ENCODE measurements at places on chromosomes 6 and 20.
A peak's percentile ranks its signal among the peaks of the same experiment; 100 is the strongest.

GRCh38 chr20:46811224-46812084, 83.2 kb upstream of the EYA2 start:
- DNase-seq, result no peak

- DNase-seq, result no peak
Measured at GRCh38 chr6:158039571-158040050, 57.9 kb downstream of the SYNJ2 start.

- no peak for DNase-seq
Measured at GRCh38 chr6:4510906-4511640, 265.1 kb upstream of the CDYL start.

- no peak for DNase-seq
Measured at GRCh38 chr6:134398453-134398852, 80.5 kb upstream of the SGK1 start.

GRCh38 chr20:35341366-35342028, 49.3 kb upstream of the FAM83C start:
- no peak for DNase-seq

GRCh38 chr6:125802943-125803377, 12.2 kb downstream of the NCOA7 start:
- no peak for DNase-seq

DNA sequence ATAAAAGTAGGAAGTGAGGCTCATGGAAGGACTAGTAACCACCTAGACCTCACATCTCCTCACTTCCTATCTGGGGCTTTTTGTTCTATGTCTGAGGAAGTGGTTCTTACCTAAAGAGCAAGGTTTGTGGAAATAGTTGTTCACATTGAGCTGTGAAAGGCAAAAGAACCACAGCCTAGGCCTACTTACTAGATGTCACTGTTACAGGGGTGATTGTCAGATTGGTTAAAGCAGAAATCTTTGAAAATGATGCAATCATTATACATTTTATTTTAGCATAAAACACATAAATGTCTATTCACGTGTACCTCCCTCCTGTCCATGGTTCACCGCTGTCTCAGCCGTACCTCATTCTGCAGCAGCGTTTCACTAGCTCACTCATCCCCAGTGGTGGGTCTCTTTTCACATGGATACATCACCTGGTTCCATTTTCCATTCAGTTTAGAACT, 268.8 kb downstream of the TMEM242 start:
- no peak for DNase-seq

- no peak for DNase-seq
Measured at GRCh38 chr6:150722614-150723344, 123.1 kb downstream of the PLEKHG1 start.

- DNase-seq, result no peak
Measured at GRCh38 chr6:159981403-159982245, 12.7 kb downstream of the IGF2R start.

GRCh38 chr6:130306377-130306776, 59.4 kb upstream of the TMEM200A start:
- no peak for DNase-seq

DNA sequence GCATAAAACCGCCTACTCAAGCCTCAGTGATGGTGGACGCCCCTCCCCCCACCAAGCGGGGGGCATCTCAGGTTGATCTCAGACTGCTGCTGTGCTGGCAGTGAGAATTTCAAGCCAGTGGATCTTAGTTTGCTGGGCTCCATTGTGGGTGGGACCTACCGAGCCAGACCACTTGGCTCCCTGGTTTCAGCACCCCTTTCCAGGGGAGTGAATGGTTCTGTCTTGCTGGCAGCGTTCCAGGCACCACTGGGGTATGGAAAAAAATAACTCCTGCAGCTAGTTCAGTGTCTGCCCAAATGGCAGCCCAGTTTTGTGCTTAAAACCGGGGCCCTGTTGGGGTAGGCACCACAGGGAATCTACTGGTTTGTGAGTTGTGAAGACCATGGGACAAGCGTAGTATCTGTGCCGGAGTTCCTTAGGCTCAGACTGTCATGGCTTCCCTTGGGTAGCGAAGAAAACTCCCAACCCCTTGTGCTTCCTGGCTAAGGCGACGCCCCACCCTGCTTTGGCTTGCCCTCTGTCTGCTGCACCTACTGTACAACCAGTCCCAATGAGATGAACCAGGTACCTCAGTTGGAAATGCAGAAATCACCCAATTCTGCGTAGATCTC, 1334.5 kb upstream of the ADGRB3 start:
- no peak for DNase-seq

- DNase-seq, result no peak
Measured at GRCh38 chr6:114343782-114344144, 940 bp upstream of the HS3ST5 start.

DNA sequence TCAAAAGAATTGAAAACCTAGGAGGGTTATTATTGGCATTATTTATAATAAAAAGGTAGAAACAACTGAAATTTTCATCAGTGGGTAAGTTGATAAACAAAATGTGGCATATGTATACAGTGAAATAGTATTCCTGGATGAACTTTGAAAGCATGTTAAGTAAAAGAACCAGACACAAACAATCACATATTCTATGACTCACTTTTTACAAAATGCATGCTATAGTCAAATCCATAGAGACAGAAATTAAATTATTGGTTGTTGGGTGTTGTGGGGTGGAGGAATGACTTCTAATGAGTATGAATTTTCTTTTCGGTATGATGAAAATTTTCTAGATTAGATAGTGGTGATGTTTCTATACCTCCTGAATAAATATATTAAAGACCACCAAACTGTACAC, 94.6 kb downstream of the LRRC1 start:
- no peak for DNase-seq

- DNase-seq, result no peak
Measured at GRCh38 chr6:40287296-40287850, 299.8 kb downstream of the LRFN2 start.

- peak; percentile 79 for DNase-seq
Measured at GRCh38 chr6:128520436-128521281, at the start of gene PTPRK. PTPRK (minus strand) TSS chr6:128520599; CDS start chr6:128520358, 241 bp downstream.

GRCh38 chr20:23032056-23032749, 2.9 kb upstream of the SSTR4 start:
- no peak for DNase-seq

DNA sequence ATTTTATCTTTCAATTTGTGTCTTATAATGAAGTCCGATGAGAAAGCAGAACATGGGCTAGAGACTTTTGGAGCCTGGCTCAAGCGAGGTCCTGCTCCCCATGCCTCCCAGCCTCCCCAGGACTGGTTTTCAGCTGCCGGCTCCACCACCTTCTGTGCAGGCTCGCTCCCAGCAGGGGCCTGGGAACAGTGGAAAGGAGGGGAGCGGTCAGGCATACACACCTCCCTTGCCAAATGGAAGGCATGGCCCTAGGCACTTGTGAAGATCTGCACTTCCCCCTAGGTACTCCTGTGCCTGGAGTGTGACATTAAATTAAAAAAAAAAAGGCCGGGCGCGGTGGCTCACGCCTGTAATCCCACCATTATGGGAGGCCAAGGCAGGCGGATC, 4.7 kb upstream of the MOG start:
- no peak for DNase-seq

DNA sequence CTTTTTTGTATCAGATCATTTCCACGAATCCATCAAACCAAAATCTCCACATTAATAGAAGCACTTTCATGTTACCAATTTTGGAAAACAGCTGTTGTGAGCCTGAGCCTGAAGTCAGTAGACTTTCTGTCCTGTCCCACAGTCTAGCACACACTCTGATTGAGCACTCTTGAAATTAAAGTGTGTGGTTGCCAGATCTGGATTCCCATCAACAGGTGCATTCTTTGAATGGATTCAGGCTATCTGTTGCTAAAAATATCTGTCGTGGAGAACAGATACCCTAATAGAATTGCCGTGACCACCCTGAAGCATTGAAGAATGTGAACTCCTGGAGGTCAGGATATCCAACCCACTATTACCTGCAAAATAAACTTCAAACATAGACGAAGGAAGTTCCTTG, 73.3 kb downstream of the TFAP2A start:
- no peak for DNase-seq

- DNase-seq, result no peak
Measured at GRCh38 chr6:52392944-52393343, 27.2 kb upstream of the EFHC1 start.
